NCI-H510A treated with DMSO at 0.1 percent for 48 hours (cell line): ENCODE measurements at places on chromosomes 2 and 18.

DNA sequence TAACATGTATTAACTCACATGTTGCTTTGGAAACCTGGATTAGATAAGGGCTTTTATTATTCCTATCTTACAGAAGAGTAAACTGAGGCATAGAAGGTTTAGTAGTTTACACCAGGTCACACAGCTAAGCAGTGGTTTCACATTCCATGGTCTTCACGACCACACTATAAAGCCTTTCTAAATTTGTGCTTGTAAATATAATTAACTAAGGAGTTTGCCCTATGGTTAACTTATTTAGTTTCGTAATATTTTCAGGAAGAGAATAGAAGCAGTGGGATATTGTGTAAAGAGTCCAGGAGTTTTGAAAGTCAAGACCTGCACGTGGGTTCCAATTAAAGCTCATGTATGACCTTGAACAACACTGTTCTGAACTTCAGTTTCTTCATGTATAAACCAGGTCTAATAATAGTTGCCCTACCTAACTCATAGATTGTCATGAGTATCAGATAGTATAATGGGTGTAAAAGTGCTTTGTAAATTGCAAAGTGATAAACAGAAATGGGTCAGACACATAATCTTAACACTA, 19.5 kb upstream of the SOS1 start:
- DNase-seq: no peak

- DNase-seq: no peak
Measured at GRCh38 chr2:8623576-8623957, 58.3 kb upstream of the ID2 start.

- DNase-seq: no peak
Measured at GRCh38 chr18:34976534-34976898, 64.7 kb upstream of the MAPRE2 start.

- no peak for DNase-seq
Measured at GRCh38 chr2:237096911-237097310, 11.2 kb downstream of the COPS8 start.

GRCh38 chr2:188979187-188980114, 5.3 kb downstream of the COL3A1 start:
- no peak for DNase-seq

DNA sequence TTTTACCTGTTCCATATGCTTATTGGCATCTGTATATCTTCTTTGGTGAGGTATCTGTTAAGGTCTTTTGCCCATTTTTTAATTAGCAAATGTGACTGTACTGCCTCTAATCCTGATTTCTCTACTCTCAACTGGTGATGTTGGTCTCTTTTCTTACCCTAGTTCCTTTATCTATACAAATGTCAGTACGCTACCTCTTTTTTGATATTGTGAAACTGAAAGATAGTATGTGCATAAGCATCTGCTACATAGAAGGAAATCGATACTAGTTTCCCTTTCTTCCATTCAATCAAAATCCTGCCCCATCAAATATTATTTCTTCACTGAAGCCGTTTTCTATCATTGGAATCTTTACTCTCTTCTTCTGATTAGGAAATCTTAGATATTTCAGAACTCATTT, 194.9 kb upstream of the SPOPL start:
- no peak for DNase-seq

DNA sequence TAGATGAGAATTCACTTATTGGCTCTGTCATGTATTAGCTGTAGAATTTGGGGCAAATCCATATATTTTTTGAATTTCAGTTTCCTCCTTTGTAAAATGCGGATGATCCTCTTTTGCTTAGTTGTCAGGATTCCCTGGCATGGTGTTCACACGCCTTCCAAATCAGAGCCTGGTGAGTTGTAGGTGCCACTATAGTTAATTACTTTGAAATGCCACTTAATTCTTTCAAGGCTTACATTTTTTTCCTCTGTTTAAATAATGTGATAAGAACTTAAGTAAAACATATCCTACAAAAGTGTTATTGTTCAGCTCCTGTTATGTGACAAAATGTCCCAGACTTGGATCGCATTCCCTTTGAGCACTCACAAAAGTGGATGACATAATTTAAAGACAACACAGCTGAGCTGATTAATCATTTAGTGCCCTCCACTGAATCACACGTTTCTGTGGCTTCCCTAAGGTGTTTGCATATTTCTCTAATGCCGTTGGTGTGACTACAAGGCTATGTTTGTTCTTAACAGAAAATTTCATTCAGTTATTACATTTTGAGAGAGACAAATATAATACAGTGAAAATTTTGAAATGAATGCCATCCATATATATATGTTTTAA, 471.2 kb upstream of the CHST9 start:
- DNase-seq: no peak

DNA sequence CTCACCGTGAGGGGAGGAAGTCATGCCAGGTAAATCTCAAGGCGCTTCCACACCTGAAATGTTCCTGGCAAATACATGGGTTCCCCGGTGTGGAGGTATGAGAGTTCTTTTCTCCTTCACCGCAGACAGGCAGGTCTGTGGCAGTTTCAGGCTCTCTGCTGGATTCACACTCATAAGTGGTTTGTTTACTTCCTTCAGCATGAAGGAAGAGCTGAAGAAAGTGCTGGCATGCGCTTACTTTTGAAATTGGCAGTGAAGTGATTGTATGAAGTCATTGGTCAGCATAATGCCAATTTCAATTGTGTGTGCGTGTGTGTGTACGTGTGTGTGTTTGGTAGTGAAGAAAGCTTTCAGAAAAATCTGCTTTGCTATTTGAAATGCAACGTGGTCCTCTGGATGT, 43.4 kb downstream of the RNF144A start:
- no peak for DNase-seq

GRCh38 chr2:44615950-44616518, 254.3 kb downstream of the CAMKMT start:
- DNase-seq: no peak

- DNase-seq: no peak
Measured at GRCh38 chr18:13364721-13365205, 146.2 kb downstream of the LDLRAD4 start.

- no peak for DNase-seq
Measured at GRCh38 chr2:23445450-23445868, 60.5 kb downstream of the KLHL29 start.

GRCh38 chr2:149873936-149874335, 286.4 kb upstream of the MMADHC start:
- no peak for DNase-seq

- DNase-seq: no peak
Measured at GRCh38 chr18:49142216-49142615, 191.5 kb upstream of the SMAD7 start.

DNA sequence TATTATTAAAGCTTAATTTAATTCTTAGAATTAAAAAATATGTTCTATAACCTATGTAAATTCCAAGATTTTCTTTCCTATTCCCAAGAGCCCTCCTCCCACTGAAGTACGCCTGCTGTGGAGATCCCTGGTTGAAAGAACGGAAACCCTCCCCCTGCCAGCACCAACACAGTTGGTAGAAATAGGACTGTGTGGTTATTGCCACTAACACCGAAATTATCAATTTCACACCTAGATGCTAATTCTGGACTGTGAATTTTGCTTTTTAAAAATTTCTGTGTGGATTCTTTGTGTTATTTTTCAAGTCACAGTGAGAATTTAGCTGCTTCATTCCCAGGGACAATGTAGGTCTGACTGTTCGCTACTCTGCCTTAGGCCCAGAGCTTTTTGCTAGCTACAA, 305.8 kb upstream of the HNMT start:
- DNase-seq: no peak

DNA sequence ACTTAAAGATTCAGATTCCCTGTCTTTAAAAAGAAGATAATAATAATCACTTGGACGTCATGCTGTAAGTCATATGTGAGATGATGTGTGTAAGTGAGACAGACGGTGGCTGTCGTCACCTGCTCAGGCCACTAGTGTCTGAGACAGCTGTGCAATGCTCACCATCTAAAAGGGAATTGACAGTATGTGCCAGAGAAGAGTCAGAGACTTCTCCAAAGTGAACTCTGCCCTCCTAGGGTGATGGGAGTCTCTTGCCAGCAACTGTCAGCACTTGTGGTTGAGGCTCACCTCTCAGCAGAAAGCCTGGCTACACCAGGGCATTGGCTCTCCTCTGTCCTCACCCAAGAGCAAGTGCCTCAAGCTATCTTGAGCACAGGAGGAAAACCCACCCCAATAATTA, 131.6 kb upstream of the DNAJC10 start:
- DNase-seq: no peak
